Activated T-cell treated with anti-CD3 and anti-CD28 coated beads, Interleukin-2, amount 50 U/mL, for 72 hours (primary cell): ENCODE measurements at places on chromosomes 16 and 17.
A peak's percentile ranks its signal among the peaks of the same experiment; 100 is the strongest.

- peak overlapping the region; percentile 42 for H3K27ac ChIP-seq
- H3K36me3 ChIP-seq = no peaks in the 10 kb centered on the region
- peaks cover 16% of the 10 kb centered on the region for H3K4me1 ChIP-seq
- peak overlapping the region; percentile 93 for H3K4me3 ChIP-seq
Observed at GRCh38 chr16:30786115-30786935, 680 bp downstream of the ZNF629 start.

GRCh38 chr17:57486882-57487301 is 230.6 kb downstream of the MSI2 start:
- peaks cover 1% of the 10 kb centered on the region for H3K36me3 ChIP-seq
- peaks cover 67% of the 10 kb centered on the region for H3K4me1 ChIP-seq
- H3K27ac ChIP-seq = peak overlapping the region; percentile 59
- H3K27me3 ChIP-seq = no peaks in the 10 kb centered on the region
- DNase-seq = no peak

DNA sequence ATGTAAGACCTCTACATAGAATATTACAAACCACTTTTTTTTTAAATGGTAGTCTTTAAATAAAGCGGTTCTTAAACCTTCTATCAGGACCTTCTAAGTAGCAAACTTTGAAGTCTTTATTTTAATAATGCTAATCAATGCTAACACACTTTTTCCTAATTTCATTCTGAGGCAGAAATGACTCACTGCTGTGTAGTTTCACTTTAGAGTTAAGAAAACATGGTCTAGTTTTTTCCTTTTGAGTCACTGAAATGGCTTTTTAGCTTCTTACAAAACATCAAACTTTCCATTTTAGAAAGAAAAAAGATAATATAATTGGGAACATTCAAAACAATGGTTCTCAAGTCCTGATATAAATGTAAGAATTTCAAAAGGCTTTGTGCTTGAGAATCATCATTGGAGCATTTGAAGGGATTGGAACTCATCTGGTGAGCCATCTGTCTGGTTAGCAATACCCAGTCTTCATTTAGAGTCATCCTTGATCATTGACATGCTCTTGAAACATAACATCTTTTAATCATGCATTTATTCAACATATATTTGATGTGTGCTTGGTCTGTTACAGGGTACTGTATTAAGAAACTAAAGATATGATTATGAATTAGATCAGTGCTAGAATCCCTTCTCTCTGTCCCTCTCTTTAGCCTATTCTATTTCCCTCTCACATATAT is 258.3 kb upstream of the MON1B start:
- no peak overlapping the region for H3K4me3 ChIP-seq
- H3K4me1 ChIP-seq = peaks cover 6% of the 10 kb centered on the region
- H3K27ac ChIP-seq = no peak overlapping the region
- peaks cover 11% of the 10 kb centered on the region for H3K27me3 ChIP-seq

- no peak for DNase-seq
- H3K4me1 ChIP-seq = no peaks in the 10 kb centered on the region
- no peak overlapping the region for H3K27ac ChIP-seq
- peaks cover 8% of the 10 kb centered on the region for H3K36me3 ChIP-seq
Observed at GRCh38 chr17:76095943-76096342, 7.6 kb downstream of the EXOC7 start.

- H3K4me1 ChIP-seq = peaks cover 22% of the 10 kb centered on the region
- DNase-seq = no peak
- no peaks in the 10 kb centered on the region for H3K36me3 ChIP-seq
- H3K27me3 ChIP-seq = peaks cover 21% of the 10 kb centered on the region
Observed at GRCh38 chr17:60161598-60162330, 12.0 kb downstream of the CA4 start.

- no peaks in the 10 kb centered on the region for H3K27me3 ChIP-seq
- no peak overlapping the region for H3K27ac ChIP-seq
- H3K4me3 ChIP-seq = no peak overlapping the region
- no peak for DNase-seq
Observed at GRCh38 chr16:81894592-81894991, 115.5 kb downstream of the PLCG2 start.

GRCh38 chr16:83914091-83914710 is 15.3 kb downstream of the MLYCD start:
- no peak overlapping the region for H3K4me3 ChIP-seq
- peaks cover 10% of the 10 kb centered on the region for H3K36me3 ChIP-seq
- no peaks in the 10 kb centered on the region for H3K4me1 ChIP-seq
- no peak overlapping the region for H3K27ac ChIP-seq

GRCh38 chr17:2283302-2283701 is 20.3 kb downstream of the SMG6 start:
- no peaks in the 10 kb centered on the region for H3K27me3 ChIP-seq
- H3K4me1 ChIP-seq = peaks cover 34% of the 10 kb centered on the region
- no peak for DNase-seq
- H3K4me3 ChIP-seq = no peak overlapping the region
- H3K27ac ChIP-seq = no peak overlapping the region
- peaks cover 14% of the 10 kb centered on the region for H3K36me3 ChIP-seq

DNA sequence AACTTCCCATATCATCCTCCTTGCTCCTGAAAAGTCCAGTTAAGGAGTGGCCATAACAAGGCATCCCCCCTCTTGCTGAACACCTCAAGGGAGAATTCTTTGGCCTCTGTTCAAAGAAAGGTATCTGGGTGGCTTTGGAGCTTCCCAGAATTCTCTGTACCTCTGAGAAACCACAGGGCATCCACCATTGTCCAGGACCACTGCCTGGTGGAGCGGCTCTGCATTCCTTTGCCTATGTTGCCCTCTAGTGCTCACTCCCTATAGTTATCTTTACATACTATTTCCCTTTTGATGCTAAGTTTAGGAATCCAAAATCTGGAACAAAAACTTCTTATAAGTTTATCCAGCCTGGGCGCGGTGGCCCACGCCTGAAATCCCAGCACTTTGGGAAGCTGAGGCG is 30.3 kb downstream of the CHD9NB start:
- H3K27me3 ChIP-seq = no peaks in the 10 kb centered on the region
- H3K4me1 ChIP-seq = peaks cover 6% of the 10 kb centered on the region
- H3K4me3 ChIP-seq = no peak overlapping the region
- no peak overlapping the region for H3K27ac ChIP-seq
- no peaks in the 10 kb centered on the region for H3K36me3 ChIP-seq
- peak; percentile 6 for DNase-seq

- H3K4me1 ChIP-seq = no peaks in the 10 kb centered on the region
- H3K27me3 ChIP-seq = no peaks in the 10 kb centered on the region
- H3K4me3 ChIP-seq = no peak overlapping the region
Observed at GRCh38 chr16:24525970-24526559, 13.3 kb upstream of the RBBP6 start.

GRCh38 chr16:85625485-85626117 is 12.5 kb downstream of the GSE1 start:
- no peak overlapping the region for H3K4me3 ChIP-seq
- peaks cover 4% of the 10 kb centered on the region for H3K36me3 ChIP-seq
- no peak for DNase-seq
